Liver (tissue), 10 donors: ENCODE measurements at places on chromosomes 7 and 10.

DNA sequence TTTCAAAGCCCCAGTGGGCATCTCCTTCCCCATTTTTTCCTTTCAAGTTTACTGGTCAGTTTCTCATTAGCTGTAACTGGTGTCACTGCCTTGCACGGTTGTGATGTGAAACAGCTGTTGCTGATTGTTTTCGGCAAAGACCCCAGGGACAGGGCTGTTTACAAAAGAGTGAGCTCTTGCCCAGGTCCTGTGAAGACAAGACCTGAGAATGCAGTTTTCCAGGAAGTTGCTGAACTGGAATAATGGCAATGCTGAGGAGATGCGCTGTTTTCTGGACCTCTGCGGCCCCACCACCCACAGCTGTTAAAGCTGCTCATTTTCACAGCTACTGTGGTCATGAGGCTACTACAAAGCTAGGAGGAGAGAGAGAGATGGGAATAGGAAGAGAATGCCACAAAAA lies 116.6 kb upstream of the RSU1 start:
- no peak for DNase-seq

DNA sequence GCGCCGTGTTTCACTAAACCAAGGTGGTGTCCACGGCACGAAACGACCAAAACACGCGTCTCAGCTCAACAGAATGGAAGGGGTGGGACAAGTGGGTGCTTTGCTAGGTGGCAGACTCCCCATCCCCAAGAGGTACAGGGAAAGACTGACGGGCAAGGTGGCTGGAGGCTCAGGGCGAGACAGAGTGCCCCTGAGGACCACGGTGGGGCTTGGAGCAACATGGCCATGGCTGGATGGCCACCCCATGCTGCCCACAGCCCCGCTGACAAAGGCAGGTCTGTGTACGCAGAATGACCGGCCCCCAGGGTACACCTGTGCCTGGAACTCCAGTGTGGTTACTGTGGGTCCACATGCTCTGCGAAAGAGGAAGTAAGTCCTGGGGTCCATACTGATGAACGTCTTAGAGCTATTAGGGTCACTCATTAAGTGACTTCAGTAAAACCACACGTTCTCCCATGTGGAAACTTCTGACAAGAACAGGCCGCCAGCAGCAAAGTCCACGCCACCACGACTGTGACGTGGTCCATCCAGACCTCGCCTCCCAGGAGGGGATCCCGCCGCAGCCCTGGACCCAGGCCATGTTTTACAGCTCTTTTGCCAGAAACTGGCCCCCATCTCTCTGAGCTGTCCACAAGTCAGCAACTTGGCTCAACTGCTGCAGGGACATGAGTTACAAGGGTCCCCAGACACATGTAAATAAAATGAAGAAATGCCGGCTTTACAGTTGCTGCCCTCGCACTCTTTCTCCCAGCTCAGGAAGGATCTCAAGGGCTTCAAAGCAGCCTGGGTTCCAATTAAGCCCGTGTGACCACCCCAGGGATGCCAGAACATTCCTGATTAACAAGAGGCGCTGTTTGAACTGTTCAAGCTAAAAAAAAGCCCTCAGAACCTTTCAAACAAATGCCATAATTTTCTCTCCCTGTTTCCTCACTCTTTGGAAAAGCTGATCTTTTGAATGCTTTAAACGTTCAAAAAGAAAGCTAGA lies 66.8 kb downstream of the MAD1L1 start:
- no peak for DNase-seq

GRCh38 chr10:6108631-6109443 lies 20.0 kb downstream of the RBM17 start:
- no peak for DNase-seq

- DNase-seq: no peak
Measured at GRCh38 chr10:30357806-30358205, 8.7 kb upstream of the MTPAP start.

GRCh38 chr7:101567230-101567629 lies 61.9 kb downstream of the MYL10 start:
- DNase-seq: no peak

GRCh38 chr10:37703833-37704382 lies 153.5 kb downstream of the ZNF248 start:
- DNase-seq: no peak

GRCh38 chr7:71661671-71662224 lies 529.8 kb downstream of the GALNT17 start:
- no peak for DNase-seq

- peak; percentile 58 for DNase-seq
Measured at GRCh38 chr10:132836832-132837540, 51.0 kb upstream of the NKX6-2 start.

- DNase-seq: no peak
Measured at GRCh38 chr10:60155943-60156683, 233.6 kb downstream of the ANK3 start.

- DNase-seq: no peak
Measured at GRCh38 chr10:99393036-99393435, 37.4 kb downstream of the GOT1 start.
